ENCODE measurements at places on chromosomes 5 and 9. TPM values are rescaled to one million over a fixed set of nuclear protein-coding genes. Genes with fewer than 3 reads are reported as not detected.
A peak's percentile ranks its signal among the peaks of the same experiment; 100 is the strongest.

DNA sequence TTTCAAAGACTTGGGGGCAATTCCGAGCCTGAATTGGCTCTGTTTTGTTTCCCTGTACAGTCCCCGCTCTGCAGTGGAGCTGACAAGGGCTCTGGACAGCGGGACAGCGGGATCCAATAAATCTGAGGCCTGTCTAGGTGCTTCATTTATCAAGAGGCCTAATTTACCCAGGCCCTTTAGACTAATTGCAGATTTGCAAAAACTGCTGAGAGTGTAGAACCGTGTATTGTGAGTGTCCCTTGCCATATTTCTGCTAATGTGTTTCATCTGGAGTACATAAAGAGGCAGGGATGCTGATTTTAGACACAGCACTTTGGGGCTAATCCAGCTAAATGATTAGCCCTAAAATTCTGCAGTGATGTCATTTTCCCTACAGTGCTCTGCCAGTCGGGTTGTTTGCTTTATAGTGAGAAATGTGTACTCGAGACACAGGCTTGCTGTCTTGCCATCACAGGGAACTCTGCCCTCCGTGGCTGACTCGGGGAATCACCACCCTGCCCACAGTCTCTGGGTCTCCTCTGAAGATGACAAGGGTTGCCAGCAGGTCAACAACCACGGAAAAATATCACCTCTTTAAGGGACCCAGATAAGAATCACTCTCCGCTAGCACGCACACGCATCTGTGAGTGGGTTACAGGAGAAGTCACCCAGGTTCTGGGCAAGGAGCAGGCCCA, 592.0 kb downstream of the BNC2 start:
- DNase-seq, result no peak

DNA sequence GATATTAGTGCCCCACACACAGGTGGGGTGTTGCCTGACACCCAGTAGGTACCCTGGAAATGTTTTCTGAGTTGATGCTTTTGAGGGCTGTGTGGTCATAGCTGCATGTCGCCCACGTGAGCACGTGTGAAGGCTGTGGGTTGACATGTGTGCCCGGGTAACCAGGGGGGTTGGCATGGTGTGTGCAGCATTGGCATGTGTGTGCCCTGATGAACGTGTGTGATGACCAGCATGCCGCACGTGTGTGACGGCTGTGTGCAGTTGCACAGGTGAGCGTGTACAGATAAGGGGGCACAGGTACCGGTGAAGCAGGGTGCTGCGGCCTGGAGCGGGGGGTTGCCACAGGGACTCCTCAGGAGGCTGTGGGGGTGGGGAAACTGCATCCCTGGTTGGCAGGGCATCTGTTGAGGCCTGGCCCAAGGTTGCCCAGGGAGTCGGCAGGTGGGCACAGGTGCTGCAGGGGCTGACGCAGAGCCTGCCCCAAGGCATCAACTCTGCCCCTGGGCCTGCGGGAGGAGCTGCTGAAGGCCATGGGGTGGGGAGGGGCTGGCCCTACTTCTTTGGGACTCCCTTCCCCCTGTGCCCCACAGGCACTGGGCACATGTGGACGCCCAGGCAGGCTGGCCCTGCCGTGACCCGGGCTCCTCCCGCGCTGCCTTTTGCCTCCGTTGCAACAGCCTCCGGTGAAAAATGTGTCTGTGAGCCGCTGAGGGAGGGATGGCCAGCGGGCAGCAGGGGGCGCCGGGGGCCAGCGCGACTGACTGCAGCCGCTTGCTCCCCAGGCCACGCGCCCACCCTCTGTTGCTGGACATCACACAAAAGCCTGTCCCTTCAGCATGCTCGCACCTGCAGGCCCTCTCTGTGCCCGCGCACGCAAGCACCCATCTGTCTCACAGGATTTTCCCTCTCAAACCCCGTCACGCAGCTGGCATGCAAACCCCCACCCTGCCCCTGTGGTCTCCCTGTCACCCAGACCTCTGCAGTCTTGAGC, 2.2 kb downstream of the UNC5A start:
- no peak for DNase-seq

GRCh38 chr5:52863715-52864290, 76.1 kb downstream of the ITGA1 start:
- no peak for DNase-seq

GRCh38 chr5:73519531-73520283, 21.5 kb downstream of the BTF3 start:
- peak; percentile 57 for DNase-seq

- DNase-seq, result no peak
These were observed 1944.2 kb upstream of the NUDT12 start for GRCh38 chr5:105506692-105507277.

DNA sequence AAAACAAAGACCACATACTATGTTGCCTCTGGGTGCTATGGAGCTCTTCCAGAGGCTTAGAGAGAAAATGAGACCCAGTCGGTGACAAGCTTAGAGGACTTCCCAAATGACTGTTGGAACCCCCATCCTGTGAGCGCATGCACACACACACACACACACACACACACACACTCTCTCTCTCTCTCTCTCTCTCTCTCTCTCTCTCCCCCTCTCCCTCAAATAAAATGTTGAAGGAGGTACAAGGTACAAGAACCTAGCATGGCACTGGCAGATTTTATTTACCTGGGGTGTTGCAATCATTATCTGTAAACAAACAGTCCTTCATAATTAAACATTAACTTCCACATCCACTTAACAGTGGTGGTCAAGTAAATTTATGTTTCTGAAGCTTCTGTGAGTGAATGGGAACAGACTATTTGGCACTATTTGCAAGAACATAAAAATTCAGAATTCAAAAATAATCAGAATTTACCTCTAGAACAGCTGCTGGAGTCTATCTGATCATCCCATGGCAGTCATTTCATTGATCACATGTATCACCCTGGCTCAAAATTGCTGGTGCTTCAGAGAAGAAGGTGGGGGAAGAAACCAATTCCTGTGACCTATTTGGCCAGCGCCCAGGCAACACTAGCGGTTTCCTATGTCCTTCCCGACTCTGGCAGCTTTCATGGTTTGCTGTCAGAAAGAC, 24.9 kb downstream of the TRPM3 start:
- DNase-seq, result peak; percentile 64

Gene GHR
- polyA plus RNA-seq, result 10.5 TPM

Gene PCDHGA1
- 0.30 TPM for polyA plus RNA-seq

DNA sequence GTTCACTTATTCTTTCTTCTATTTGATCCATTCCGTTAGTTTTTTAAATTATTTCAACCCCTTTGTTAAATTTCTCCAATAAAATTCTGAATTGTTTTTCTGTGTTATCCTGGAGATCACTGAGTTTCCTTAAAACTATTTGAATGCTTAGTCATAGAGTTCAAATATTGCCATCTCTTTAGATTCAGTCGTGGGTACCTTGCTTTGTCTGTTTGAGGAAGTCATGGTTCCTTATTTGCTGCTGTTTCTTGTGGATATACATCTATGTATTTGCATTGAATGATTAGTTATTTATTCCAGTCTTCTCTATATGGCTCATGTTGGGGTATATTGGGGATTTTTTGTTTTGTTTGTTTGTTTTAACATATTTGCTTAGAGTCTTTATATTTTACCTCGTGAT, 80.6 kb downstream of the HINT1 start:
- DNase-seq, result no peak

Gene OLFM1
- 29.3 TPM for polyA plus RNA-seq

- DNase-seq, result no peak
These were observed 162.2 kb downstream of the EBF1 start for GRCh38 chr5:158937381-158937952.

DNA sequence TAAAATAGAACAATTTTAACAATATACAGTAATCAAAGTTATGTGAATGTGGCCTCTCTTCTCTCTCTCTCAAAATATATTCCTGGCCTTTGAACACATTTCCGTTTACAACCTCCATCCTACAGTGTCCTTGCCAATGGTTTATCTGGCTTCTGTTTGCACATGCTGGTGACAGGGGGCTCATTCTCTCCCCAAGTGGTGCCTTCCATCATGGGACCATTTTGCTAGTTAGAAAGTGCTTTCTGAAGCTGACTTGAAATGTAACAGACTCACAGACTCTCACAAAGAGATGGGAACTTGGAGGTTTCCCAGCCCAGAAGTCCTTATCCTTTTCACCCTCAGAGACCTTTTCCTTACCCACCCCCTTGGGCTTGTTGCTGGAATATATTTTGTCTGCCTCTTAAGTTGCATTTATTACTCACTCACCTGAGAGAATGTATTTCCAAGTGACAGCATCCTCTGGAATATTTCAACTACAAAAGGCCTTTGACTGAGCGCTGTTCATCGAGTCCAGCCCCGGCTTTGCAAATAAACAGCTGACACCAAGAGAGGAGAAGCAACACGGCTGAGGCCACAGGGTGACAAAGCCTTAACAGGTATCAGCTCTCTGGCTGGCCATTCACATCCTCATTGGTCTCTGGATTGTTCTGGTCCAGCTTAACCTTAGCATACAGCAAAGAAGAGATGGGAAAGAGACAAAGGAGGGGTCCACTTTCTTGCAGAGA, 17.5 kb upstream of the ALDH1B1 start:
- no peak for DNase-seq

Gene ZBED3
- 16.6 TPM for polyA plus RNA-seq

Gene SLC4A9
- 0.22 TPM for polyA plus RNA-seq

GRCh38 chr9:35000535-35001284, 11.2 kb downstream of the DNAJB5 start:
- DNase-seq, result no peak

Gene CIZ1
- 95.1 TPM for polyA plus RNA-seq

Gene DMRT2
- polyA plus RNA-seq, result not detected

GRCh38 chr5:103408408-103408807, 149.8 kb downstream of the MACIR start:
- DNase-seq, result no peak

Gene PCDHGB2
- 1.0 TPM for polyA plus RNA-seq

GRCh38 chr5:104018299-104018698, 455.7 kb upstream of the NUDT12 start:
- DNase-seq, result no peak

DNA sequence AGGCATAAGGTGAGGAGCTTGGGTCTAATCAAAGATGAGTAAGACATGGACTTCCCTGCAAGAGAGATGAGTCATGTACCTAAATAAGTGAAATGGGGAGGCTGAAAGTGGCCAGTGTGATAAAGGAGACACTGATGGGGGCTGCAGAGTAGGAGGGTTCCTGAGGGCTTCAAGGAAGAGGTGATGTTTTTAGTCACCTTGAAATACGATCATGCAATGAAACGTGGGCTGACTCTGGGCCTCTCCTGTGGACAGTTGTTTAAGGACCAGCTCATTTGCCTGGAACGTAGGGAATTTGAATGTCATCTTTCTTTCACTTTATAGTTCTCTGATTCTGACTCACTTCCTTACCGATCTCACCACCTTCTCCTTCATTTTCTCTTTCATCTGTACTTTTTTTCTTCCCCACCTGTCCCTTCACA, 49.6 kb upstream of the CPLX2 start:
- DNase-seq, result no peak

Gene FGF1
- 9.7 TPM for polyA plus RNA-seq

DNA sequence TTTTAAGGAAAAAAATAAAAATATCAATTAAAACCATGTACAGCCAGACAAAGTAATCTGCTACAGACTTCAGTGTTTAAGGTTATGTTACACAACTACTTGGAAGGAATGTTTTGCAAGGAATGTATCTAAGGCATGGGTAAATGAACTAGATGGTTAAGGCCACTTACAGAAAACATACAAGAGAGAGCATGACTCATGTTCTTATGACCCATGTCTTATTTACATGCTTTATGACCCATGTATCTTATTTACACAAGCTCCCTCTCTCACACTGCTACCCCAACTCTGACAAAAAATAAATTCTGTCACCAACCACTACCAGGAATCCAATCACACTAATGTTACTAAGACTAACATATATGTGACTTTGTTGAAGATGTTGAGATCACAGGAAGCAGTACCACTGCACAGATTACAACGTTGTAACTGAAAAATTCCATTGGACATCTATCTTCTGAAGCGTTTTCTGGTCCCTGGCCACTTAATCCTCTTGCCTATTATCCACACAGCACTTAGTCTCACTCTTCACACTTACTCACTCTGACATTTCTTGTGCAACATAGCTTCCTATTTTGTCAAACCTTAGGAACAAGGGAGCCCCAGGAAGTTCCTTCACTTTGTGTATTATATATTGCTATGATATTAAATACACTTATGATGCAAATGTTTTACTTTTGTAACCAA, 1630.1 kb upstream of the C9orf72 start:
- DNase-seq, result no peak

DNA sequence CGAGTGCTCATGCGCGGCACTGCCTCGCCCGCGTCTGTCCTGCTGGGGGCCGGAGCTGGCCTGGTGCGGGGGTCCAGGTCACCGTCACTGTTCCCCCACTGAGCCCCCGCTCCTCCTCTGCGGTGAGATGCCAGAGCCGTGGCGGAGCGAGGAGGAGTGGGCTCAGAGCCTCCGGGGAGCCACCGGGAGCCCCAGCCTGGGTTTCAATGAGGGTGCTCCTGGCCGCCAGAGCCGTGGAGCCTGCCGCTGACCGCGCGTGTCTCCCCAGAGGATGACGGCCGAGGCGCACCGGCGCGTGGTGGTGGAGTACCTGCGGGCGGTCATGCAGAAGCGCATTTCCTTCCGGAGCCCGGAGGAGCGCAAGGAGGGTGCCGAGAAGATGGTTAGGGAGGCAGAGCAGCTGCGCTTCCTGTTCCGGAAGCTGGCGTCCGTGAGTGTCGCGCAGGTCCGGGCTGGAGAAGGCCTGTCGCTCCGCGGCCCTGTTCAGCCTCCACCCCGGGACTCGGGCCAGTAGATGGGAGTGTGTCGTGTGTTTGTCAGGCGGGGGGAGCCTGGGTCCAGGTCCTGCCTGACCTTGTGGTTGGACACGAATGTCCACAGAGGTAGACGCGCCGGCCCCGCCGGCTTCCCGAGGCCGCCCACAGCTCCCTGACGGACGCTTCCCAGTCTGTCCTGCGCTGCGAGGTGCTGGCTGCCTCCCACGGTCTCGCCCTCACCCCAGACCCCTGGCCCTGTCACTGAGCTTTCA, 22.0 kb downstream of the EXOC3 start:
- no peak for DNase-seq

GRCh38 chr9:95080961-95081647, 236.4 kb downstream of the FANCC start:
- no peak for DNase-seq

- DNase-seq, result no peak
These were observed 32.5 kb upstream of the SCAMP1 start for GRCh38 chr5:78327761-78328510.

GRCh38 chr5:115022303-115022702, 147.4 kb downstream of the TRIM36 start:
- DNase-seq, result no peak

GRCh38 chr5:83563631-83564030, 92.1 kb downstream of the VCAN start:
- no peak for DNase-seq

DNA sequence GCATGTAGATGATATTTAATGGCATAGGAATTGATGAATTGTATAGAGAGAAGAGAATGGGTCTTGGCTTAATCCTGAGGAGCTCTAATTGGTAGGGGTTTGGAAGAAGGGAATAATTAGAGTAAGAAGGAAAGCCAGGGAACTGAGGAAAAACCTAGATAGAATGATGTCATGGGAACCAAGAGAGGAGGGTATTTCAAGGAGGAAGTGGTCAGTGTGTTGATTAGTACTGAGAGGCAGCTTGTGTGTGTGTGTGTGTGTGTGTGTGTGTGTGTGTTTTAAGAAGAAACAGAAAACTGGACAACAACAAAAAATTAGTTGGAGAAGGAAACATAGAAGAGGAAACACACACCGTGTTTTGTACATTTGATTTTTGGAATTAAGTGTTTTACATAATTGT, 42.8 kb downstream of the MAST4 start:
- no peak for DNase-seq

- no peak for DNase-seq
These were observed 21.1 kb downstream of the BNIP1 start for GRCh38 chr5:173165177-173166016.

Gene EIF4E1B
- not detected for polyA plus RNA-seq

- DNase-seq, result no peak
These were observed 159.5 kb downstream of the YTHDC2 start for GRCh38 chr5:113673041-113673440.
